ENCODE measurements at places on chromosomes 1 and 21.

DNA sequence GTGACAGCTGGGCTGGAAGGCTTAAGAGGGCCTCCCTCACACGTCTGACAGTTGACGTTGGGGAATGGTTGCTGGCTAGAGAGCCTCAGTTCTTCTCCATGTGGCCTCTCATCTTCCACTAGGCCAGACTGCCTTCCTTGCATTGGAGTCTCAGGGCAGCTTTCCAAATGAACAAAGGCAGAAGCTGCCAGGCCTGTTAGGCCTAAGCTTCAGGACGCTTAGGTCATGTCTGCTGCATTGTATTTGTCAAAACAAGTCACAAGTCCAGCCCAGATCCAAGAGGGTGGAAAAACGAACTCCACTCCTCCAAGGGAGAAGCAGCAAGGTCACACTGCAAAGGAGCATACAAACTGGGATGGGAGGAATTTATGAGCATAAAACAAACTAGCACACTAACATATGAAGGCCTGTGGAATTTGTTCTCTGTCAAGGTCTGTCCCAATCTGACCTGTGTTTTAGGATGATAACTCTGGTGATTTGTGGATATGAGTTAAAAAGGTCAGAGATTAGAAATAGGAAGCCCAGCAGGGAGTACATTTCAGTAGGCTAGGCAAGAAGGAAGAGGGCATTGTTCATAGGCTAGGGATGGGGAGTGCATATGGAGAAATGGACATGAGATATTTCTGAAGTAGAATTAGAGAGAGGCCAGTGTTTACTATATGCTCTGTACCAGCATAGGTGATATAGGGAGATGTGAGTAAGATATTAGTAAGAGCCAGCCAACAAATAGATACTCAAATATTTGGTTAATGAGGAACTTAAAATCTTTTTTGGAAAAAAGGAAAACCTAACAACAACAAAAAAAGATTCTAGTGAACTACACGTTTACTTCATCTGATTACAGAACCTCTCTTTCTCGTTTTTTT lies 29.1 kb upstream of the CNN3 start:
- DNase-seq, result no peak

DNA sequence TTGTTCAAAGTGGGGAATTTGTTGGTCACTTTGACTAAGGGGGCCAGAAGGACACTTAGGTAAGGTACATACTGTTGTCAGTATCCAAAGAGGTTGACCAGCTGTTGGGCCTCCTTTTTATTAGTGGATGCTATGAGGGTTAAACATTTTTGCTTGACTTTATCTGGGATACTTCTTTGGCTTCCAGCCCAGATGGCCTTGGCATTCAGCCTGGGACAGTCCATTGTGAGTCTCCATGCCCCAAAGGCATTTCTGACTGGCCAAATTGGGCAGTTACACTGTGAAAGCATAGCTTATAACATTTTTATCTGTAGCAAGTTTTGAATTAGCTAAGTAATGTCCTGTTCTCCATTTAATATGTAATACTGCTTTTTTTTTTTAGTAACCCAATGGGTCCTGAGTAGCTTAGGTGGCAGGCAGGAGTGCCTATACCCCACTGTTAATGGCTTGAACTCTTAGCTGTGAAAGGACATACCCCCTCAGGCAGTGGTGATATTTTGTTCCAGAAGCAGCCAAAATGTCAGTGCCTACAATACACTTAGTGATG lies 35.4 kb upstream of the CD1D start:
- no peak for DNase-seq

DNA sequence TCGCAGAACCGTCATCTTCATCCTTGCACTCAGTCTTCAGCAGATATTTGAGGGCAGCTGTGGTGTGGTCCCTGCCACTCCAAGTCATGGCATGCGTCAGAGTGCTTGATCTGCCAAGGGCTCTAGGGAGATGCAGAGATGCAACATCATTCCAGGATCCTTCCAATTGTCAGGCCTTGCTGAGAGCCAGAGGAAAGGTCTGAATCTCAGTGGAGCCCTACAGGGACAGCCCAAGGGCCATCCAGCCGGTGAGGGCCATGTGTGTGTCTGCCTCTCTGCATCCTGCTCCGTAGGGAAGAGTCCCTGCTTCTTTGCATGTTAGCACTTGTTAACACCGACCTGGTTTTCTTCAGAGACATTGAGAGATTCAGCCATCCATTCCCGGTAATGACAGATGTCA lies 17.6 kb downstream of the MAPKAPK2 start:
- no peak for DNase-seq

DNA sequence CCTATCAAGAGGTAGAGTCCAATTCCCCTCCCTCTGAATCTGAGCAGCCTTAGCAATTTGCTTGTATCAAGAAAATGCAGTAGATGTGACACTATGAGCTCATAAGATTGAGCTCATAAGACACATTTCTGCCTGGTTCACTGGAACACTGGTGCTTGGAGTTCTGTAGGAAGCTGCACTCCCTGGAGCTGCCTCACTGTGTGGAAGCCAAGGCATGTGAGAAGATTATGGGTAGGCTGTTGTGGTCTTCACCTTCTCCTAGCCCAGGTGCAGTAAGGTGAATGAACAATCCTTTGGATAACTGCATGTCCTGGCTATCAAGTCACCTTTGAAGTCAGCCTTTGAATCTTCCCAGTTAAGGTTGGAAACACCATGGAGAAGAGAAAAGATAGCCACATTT lies 67.3 kb downstream of the PLPPR5 start:
- DNase-seq, result no peak

DNA sequence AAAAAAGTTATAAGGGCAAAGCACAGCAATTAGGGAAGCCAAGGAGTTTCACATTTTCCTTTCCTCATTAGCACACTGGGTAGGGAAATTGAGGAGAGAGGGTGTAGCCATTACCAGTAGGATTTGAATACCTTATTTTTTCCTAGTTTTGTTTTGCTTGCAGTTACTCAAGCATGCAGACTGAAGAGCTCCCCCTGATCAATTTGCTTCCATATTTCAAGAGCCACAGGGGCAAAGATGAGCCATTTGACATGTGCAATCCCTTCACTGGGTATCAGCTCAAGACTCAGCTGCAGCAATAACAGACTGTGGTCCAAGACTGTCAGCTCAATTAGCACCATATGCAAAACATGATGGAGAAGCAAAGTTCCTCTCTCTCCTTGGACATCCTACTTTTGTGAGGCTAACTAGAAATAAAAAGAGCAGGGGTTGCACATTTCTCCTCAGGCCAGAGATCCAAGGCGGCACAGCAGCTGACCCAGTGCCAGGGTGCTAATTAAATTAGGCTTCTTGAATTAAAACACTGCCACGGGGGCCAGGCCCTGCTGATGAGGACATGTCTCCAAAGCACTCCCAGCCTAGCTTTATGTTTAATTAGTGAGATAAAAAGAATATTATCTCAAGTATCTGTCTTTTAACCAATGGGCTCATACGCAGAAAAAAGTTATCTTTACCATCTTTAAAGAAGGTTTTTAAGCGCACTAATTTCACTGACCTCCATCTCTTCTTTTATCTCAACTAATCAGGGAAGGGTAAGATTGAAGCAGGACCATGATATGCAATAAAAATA lies 36.7 kb upstream of the LRRC53 start:
- no peak for DNase-seq

DNA sequence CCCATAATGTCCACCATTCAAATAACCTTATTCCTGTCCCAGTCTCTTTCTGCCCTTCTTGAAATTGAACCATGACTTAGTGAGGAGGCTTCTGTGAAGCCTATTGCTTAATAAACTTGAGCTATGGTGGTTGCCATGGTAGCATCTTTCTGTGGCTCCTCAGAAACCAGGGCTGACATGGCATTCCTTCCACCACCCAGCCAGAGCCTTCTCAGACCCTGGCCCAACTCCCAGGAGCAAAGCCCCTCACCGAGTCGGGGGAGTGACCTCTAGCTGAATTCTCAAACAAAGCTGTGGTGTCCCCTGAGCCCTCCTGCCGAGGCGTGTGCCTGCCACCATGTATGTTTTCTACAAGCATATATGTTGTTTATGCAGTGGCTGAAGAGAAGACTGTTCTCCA lies 259.1 kb downstream of the CACNA1E start:
- no peak for DNase-seq

DNA sequence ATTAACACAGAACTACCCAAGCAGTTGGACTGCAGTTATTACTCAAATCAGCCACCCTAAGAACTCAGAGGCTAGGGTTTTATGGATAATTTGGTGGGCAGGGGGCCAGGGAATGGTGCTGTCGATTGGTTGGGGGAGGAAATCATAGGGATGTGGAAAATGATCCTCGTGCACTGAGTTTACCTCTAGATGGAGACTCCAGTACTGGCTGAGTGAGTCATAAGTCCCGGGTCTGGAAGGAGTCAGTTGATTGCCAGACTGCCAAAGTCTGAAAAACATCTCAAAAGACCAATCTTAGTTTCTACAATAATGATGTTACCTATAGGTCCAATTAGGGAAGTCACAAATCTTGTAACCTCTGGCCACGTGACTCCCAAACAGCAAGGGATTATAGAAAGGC lies 257.5 kb upstream of the PRMT6 start:
- no peak for DNase-seq

GRCh38 chr1:115811140-115811828 lies 29.6 kb downstream of the NHLH2 start:
- DNase-seq, result no peak

GRCh38 chr1:33875862-33876261 lies 12.0 kb downstream of the HMGB4 start:
- peak; percentile 7 for DNase-seq

DNA sequence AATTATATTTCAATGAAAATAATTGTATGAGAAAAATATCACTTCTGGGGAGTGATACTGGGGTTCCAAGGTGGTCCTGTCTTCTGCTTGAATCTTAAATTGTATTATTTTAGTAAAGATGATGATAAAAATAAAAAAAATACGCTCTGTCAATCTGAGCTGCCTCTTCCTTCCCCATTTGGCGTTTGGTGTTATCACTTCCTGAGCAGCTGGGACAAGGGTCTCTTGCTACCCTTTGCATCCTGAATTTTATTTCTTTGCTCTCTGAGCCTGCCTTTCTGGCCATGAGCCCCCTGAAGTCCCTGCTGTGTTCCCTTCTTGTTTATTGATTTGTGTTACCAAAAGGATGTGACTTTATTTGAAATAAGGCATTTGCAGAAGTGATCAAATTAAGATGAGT lies 111.0 kb downstream of the KCNJ6 start:
- DNase-seq, result no peak

DNA sequence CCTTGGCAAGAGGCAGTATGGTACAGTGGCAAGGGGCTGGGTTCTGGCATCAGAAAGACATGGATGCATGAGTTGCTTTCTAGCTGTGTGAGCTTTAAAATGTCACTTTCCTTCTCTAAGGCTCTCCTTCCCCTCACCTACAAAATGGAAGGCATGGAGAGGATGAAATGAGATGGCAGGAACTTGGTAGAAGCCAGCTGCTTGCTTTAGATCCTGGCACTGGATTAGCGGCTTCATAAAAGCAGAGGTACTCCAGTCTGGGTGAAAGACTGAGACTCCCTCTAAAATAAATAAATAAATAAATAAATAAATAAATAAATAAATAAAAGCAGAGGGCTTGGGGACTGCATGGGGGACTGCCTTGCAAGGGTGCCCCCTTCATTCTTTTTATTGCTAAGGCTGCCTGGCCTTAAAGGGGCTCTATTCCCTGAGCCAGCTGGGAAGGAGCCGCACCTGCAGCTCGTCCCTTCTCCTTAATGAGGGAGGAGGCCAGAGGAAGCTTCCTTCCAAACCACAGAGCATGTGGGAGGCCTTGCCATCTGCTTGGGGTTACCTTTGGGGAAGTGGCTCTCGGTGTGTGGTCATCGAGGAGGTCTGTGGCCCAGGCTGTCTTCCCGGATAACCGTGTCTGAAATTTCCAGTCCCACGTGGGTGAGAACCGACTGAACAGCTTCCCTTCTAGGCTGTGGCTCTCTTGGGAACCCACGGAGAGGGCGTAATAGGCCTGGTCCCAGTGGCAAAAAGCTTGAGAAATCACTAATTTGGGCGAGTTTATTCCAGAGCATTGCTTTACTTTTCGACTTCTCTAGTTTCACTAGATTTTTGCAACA lies 2.0 kb upstream of the ATP13A2 start:
- DNase-seq, result no peak

DNA sequence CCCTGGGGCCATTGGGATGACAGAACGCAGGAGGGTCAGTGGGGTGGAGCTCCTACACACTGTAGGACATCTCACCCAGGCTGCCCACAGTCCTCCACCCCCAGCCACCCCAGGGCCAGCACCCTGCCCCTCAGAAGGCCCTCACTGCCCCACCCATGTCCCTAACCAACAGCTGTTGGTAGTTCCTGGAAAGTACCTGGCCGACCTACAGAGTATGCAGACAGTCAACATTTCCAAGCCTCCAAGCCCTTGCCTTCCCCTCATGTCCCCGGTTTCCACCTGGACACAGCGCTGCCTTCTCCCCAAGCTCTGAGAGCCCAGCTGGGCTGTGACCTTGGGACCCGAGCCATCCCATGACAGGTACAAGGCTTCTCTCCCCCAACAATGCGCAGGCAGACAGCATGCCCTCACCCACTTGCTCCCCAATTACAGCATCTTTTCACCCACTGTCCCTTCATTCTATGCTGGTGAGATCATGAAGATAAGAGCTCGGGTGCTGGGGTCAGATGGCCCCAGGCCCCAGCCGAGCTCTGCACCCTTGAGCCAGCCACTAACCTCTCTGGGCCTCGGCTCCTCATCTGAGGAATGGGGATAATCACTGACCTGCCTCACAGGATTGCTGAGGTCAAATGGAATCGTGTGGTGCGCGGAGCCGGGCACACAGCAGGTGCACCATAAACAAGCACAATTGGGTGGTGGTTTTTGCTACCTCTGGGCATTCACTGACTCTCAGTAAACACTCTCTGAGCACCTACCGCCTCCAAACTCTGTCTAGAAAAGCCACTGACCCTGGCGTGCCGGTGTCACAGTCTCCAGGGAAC lies 11.2 kb downstream of the LAPTM5 start:
- DNase-seq, result no peak

GRCh38 chr1:21707086-21707840 lies 38.1 kb upstream of the RAP1GAP start:
- no peak for DNase-seq

DNA sequence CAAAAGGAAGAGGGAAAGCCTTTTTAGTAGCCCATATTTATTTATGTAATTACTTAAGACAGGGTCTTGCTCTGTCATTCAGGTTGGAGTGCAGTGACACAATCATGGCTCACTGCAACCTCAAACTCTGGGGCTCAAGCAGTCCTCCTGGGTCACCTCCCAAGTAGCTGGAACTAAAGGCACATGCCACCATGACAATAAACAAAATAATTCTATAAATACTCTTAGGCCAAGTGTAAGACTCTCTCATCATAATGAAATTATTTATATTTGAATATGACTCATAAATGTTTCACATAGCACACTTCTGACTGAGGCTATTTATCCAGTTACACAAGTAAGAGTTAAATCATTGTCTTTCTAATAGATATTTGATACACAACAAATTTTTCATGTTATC lies 314.7 kb downstream of the AMY1C start:
- no peak for DNase-seq

GRCh38 chr1:235943581-235944114 lies 76.9 kb upstream of the LYST start:
- no peak for DNase-seq

DNA sequence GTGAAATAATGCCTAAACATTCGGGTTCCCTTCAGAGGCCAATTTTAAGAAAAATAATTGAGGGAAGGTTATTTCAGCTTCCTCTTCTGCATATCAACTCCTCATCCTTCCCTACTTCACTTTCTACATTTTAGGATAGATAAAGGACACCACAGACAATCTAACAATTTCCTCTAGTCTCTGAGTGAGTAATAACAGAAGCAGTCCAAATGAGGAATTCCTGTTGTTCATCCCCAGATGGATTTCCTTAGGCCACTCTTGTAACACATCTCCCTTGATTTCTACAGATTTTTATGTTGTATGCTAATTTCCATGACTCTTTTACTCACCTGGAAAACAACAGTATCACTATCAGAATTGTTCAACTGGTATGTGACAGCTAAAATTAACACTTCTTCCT lies 87.7 kb upstream of the LYPLAL1 start:
- no peak for DNase-seq

- DNase-seq, result no peak
These were observed 26.7 kb upstream of the LIN9 start for GRCh38 chr1:226335661-226336060.
